Endothelial cell of umbilical vein (primary cell): ENCODE measurements at places on chromosomes 5 and 9.

DNA sequence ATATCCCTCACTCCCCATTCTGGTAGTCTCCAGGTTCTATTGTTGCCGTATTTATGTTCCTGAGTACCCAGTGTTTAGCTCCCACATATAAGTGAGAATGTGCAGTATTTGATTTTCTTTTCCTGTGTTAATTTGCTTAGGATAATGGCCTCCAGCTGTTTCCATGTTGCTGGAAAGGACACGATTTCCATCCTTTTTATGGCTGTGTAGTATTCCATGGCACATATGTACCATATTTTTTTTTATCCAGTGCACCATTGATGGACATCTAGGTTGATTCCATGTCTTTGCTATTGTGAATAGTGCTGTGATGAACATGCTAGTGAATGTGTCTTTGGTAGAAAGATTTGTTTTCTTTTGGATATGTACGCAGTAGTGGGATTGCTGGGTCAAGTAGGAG is 98.2 kb downstream of the NNT start:
- DNase-seq: no peak

- DNase-seq: peak; percentile 68
Observed at GRCh38 chr5:76175051-76175666, 92.0 kb downstream of the SV2C start.

DNA sequence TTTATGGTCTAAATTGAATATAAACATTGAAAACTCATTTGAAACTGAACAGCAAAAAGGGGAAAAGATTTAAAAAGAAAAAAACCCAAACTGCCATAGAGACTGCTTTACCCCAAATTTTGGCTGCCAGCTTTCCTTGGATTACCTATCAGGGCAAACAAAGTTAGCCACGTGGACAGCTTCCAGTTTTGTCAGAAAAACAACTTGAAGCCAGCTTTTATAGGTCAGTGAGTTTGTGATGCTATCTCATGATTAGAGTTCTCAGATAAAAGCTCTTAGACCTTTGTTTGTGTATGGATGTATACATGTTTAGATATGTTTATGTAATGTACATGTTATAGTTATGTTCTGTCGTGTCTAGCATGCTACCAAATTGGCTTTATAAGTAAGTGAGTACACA is 16.1 kb downstream of the FBP2 start:
- DNase-seq: no peak

- no peak for DNase-seq
Observed at GRCh38 chr5:131321066-131321465, 57.2 kb downstream of the CDC42SE2 start.

DNA sequence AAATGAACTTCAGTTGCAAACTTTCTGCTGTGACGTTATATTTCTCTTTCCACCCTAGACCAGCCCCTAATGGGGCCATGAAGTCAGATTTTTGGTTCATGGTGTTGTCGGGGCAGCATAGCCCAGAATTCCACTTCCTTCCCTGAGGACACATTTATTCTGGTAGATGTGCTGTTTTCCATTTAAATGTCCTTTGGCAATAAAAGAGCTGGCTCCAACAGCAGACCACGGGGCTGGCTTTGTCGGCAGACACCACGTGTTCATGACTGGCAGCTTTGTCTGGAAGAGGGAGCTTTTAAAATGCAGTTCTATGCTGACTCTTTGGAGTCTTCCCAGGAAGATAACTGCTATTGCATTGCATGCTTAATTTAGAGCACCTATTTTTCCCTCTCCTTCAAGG is 17.6 kb upstream of the LCP2 start:
- no peak for DNase-seq

DNA sequence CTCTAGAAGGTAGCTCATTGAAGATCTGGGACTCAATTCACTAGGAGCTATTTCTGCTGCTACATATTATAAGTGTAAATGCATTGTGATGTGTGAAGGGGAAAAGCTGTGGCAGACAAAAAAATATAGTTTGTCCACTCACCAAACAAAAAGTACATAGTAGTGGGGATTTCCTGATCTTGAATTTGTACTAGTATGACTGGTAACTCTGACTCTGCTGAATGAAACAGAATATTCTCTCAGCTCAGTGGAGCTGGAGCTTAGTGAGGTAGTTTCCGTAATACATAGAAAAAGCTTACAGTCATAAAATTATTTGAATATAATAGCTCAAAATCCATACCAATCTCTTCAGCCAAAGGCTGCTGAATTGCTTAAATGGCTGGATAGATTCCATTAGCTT is 455.6 kb upstream of the CD180 start:
- DNase-seq: no peak

- no peak for DNase-seq
Observed at GRCh38 chr9:4677392-4677791, 2.0 kb upstream of the CDC37L1 start.

DNA sequence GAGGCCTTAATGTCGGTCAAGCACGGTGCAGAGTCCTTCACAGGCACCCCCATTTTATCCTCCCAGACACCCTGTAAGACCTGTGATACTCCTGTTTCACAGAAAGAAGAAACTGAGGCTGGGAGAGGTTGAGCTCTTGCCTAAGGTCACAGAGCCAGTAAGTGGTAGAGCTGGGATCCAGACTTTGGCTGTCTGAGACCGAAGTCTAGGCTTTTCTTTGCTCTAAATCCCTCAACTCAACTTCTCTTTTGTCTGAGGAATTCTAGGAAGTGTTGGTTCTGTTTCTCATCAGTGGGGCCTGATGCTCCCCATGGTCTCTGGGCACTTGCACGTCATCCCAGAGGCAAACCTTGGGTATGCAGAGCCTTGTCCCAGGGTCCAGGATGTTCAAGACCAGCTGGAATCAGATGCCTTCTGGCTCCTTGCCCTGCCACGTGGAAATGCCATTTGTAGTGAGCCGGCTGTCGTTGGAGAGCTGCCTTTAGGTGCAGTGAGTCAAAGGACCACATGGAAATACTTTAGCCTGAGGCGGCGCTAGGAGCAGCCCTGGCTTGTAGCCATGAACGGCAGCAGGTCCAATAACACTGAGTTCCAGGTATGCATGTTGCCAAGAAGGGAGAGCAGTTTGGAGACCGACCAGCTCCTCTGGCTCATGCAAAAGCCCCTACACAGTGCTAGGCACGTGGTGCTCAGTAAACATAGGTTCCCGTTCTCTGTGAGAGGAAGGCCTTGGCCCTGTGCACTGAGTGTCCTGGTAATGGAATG is 9.2 kb downstream of the DCANP1 start:
- DNase-seq: no peak

DNA sequence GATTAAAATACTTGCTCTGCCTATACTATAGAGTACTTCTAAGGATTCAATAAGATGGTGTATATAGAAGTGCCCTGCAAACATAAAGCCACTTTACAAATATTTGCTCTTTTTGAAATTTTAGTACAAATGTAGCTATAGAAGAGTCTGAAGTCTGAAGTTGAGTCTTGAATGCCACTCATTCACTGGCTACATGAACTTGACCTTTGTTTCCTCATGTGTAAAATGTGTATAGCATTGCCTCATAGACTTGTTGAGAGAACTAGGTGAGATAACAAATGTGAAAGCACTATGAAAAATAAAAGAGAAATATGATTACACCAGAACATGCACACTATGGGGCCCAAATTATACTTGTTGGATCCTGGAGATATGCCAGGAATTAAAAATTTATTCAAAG is 244.7 kb downstream of the SEC61B start:
- DNase-seq: no peak

DNA sequence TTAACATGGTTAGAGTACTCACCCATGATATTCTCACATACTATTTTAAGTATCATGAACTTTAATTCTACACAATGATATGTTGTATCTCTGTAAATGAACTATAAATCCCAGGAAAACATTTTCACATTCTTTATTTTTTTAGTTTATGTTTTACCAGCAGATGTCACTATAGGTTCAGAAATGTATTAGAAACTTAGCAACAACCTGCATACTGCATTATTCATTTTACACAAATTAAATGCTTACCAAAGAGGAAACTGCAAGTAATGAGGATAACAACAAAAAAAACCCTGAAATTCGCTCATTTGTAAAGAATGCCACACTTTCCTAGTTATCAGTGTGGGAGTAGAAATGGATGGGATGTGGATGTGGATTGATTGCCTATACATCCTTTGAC is 217.5 kb upstream of the OTULINL start:
- peak; percentile 18 for DNase-seq

- DNase-seq: no peak
Observed at GRCh38 chr9:86594724-86595123, 240.5 kb upstream of the TUT7 start.

DNA sequence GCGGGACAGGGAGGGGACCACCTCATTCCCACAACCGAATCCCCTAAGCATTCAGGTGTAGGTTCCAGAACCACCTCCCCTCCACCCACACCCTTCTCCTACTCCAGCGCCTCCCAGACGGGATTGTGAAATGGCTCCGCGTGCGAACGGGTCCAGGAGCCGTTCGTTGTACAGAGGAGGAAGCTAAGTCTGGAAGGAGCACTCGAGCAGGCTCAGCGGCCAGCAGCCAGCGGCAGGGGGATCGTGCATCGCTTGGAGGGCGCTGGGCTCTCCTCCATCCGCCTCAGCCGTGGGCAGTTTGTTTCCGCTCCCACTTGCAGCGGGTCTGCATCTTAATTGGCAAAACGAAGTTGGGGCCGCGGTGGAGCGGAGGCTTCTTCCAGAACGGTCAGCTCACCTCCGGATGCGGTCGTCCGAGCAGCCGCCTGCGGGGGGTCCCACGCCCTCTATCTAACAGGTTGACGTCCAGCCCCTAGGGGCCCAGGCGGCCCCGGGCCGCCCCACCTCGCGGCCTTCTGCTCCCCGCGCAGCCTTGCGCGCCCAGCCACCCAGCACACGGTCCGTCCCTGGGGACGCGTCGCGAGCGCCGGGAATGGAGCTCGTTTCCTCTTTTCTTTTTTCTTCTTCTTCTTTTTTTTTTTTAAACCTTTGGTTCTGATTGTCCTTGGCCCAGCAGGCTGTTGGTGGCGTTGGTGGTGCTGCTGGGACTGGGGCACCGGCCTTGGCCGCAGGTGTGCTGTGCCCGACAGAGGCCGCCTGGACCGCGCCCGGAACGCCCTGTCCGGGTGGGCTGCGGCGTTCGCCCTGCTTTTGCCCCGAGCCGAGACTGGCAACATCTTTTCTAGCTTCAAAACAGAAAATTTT is 3.9 kb upstream of the BARX1 start:
- DNase-seq: peak; percentile 7

DNA sequence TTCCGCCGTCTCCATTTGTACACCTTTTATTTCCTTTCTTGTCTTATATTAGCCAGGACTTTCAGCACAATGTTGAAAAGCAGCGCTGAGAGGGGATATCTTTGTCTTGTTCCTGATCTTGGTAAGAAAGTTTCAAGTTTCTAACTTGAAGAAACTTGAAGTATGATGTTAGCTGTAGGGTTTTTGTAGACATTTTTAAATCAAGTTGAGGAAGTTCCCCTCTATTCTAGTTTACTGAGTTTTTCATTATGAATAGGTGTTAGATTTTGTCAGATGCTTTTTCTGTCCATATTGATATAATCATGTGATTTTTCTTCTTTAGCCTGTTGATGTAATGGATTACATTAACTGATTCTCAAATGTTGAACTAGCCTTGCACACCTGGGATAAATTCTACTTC is 425.7 kb downstream of the PIK3R1 start:
- no peak for DNase-seq

GRCh38 chr5:135466178-135467050 is 14.3 kb upstream of the TIFAB start:
- DNase-seq: peak; percentile 62

GRCh38 chr9:5920860-5921328 is 30.2 kb downstream of the MLANA start:
- DNase-seq: no peak

GRCh38 chr9:89680547-89681467 is 76.0 kb downstream of the GADD45G start:
- DNase-seq: no peak

GRCh38 chr5:7606840-7607465 is 211.0 kb downstream of the ADCY2 start:
- no peak for DNase-seq
